ENCODE measurements at places on chromosomes 12 and 14.

GRCh38 chr14:97747316-97747715 is 950.1 kb downstream of the VRK1 start:
- DNase-seq = no peak

GRCh38 chr14:35286003-35286600 is 6.1 kb upstream of the PSMA6 start:
- no peak for DNase-seq

GRCh38 chr12:68303850-68304249 is 28.3 kb downstream of the MDM1 start:
- DNase-seq = no peak

DNA sequence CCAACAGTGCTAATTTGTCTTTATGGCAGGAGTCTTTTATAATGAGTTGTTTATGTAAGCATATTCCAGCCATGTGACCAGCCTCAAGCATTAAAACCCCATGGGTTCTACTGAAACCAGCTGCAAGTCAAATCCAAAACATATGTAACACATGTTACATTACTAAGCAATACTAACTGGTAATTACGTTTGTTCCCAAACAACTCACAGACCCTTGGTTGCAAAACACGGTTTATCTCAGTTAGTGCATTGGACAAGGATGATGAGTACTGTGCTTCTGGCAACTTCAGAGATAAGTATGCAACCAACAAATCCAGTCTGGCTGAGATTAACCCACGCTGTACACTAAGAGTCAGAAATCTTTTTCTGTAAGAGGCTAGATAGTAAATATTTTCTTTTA is 110.1 kb upstream of the FAR2 start:
- no peak for DNase-seq

DNA sequence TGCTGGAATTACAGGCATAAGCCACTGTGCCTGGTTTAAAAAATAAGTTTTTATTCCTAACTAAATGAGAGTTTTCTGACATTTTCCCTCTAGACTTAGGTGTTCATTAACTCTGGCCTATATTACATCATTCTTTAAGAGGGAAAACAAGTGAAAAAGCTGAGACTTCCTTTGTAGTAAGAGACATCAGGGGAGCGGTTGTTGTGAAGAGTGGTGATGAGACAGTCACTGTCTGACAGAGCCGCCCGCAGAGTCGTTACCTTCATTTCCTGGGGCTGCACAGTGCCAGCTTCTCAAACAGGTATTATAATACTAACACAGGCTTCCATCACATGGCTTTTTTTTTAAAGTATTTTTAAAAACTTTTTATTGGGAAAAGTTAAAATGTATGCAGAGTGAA is 19.7 kb upstream of the TDRD9 start:
- DNase-seq = no peak

DNA sequence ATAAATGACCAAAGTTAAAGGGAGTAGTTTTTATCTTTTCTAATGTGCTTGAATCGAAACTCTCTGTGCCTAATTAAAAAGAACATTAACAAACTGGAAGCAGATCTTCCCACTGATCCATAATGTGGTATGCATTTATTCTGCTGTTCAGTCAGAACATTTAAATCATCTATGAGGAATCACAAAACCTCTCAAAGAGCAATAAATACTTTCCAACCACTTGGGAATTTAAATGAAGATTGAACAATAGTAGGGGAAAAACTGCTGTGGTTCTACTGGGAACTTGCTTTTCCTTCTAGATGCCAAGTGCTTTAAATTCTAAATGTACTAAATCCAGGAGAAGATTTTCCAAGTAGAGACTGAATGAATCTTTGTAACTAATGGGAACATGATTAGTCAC is 12.3 kb upstream of the CHPT1 start:
- DNase-seq = no peak

DNA sequence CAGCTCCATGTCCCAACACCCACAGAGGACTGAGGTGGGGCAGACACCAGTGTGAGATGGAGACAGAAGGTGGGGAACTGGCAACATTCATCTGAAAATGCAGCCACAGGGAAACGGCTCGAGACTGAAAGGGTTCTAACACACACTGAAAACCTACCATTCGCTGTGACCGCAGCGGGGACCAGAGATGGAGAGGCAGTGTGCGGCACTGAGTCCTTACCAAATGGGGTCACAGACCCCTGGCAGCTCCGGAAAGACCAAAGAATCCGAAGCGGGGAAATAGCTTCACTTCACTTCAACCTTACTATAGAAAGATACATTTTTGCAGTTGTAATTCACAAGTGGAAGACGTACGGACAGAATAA is 9.6 kb downstream of the BAG5 start:
- DNase-seq = no peak

GRCh38 chr12:29228474-29229157 is 79.5 kb downstream of the FAR2 start:
- no peak for DNase-seq

- DNase-seq = no peak
Measured at GRCh38 chr14:37411079-37411735, 183.8 kb downstream of the FOXA1 start.

DNA sequence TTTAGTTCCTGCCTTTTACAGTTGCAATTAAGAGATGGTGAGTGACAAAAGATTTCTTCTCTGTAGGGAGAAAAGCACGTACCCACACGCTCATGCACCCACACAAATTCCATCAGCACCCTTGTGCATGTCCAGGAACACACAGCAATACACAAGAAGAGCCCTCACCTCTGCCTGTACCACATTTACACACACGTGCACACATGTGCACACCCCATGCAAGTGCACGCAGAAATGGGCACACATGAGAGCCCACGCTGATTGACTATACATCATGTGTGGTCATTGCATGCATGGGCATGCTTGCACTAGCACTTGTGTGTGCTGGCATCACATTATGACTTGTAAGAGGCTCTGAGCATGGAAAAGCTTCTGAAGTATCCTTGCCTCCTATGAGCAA is 70.5 kb downstream of the SERPINA3 start:
- no peak for DNase-seq

DNA sequence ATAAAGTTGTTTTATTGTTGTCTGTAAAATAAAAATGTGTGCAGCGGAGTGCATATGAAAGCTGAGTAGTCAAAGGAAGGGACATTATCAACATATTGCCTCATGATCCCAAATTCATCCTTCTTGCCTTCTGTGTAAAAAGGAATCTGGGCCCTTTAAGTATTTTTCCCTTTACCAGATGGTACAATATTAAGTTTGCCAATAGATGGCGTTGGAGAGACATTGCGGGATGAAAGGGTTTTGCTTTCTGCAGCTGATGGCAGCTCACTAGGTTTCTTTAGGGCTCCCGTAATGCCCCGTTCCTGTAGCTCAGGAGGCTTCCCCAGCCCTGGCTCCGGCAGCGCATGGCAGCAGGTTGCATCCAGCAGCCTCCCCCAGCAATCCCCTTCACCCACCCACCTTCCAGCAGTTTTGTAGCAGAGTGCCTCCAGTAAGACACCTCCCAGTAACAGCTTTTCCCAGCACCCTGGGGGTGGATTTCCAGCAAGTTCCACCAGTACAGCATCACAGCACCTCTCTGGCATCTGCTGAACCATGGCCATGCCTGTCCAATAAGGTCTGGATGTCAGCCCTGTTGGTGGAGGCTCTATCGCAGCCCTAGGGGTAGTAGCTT is 354.4 kb downstream of the MED13L start:
- DNase-seq = no peak

DNA sequence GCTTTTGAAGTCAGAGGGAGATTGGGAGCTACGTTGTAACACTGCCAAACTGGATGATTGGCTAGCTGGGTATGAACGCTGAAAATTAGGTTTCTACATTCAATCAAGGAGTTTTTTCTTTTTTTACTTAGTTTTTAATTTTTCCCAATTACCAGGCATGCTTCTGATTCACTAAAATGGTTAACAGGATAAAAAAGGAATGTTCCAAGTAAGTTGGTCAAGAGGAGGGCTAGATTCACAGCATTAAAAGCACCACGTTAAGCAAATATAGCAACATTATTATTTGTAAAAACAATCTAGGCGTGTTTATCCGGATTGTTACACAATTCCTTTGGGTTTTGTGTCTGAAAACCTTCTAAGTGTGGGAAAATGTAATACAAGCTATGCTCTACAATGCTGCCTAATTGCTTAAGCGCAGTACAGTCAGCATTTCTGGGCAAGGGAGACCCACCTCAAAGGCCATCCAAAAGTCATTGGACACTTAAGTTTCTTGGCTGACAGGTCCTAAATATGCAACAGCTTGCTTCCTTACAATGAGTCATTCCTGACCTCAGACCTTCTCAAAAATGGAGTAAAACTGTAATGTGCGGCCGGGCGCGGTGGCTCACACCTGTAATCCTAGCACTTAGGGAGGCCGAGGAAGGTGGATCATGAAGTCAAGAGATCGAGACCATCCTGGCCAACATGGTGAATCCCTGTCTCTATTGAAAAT is 1.2 kb downstream of the RPLP0 start:
- peak; percentile 59 for DNase-seq

- peak; percentile 34 for DNase-seq
Measured at GRCh38 chr12:52585946-52586345, 12.3 kb upstream of the KRT74 start.

- DNase-seq = no peak
Measured at GRCh38 chr12:101570047-101570446, 24.7 kb upstream of the MYBPC1 start.

GRCh38 chr12:57604454-57604991 is at the start of gene DTX3:
Gene DTX3, plus strand, starts transcription at chr12:57604824. Its CDS starts 1,694 bp downstream, at chr12:57606518.
- DNase-seq = peak; percentile 52

- DNase-seq = no peak
Measured at GRCh38 chr12:43329375-43329774, 222.6 kb downstream of the ADAMTS20 start.

- peak; percentile 51 for DNase-seq
Measured at GRCh38 chr12:50542448-50542847, 37.7 kb downstream of the DIP2B start.

DNA sequence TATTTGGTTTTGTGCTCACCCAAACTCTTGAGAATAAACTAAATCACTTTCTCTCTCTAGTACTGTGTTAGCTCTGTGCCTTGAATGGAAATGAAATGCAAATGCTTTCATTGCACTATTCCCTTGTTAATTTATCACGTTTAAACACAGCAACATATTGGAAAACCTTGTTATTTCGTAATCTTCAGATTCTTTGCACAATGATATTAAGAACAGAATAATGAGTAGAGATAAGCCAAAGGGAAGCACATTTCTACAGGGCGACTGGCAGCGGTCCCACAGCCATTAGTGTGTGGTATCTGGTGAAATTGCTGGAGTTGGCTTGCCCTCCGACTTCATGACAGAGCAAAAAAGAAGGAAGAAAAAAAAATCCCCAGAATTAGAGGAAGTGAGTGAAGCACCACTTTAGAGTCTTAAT is 166.1 kb upstream of the E2F7 start:
- DNase-seq = no peak

DNA sequence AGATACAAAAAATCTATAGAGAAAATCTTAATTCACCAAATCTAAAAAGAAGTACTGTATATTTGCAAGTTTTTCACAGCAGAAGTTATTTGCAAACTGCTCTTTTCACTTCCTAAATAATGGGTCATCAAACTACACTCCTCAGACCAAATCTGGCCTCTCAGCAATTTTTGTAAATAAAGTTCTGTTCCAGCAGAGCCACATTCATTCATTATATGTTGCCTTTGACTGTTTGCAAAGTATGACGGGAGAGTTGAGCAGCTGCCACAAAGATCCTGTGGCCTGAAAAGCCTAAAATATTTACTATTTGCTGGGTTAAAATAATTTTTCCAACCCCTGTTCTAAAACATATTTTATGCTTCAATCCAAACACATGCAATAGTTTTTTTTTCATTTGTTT is 1222.3 kb upstream of the SEL1L start:
- DNase-seq = no peak

DNA sequence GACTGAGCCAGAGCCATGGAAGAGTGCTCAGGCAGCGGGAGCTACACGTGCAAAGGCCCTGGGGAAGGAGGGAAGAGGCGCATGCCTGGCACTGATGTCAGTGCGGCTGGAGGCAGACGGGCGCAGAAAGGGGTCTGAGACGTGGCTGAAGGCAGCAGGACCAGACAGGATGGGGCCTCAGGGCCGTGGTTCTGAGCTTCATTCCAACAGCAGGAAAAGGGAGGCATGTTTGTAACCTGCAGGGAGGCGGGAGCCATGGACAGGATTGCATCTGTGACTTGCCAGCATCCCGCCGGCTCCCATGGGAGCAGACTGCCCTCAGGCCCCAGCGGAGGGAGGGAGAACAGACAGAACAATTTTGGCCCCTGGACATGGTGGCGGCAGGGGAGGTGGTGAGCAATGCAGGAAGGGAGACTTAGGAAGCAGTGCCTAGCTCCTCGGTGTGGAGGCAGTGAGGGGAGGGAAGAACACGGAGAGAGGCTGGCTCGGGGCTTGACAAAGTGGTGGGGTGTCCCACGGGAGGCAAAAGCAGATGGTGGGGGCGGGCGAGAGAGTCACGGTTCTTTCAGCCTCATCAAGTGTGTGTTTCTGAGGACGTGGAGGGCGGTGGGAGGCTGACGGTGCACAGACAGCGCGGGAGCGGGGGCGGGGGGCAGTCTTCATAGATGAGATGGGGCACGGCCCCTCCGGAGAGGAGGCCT is 33.3 kb upstream of the INF2 start:
- DNase-seq = no peak

DNA sequence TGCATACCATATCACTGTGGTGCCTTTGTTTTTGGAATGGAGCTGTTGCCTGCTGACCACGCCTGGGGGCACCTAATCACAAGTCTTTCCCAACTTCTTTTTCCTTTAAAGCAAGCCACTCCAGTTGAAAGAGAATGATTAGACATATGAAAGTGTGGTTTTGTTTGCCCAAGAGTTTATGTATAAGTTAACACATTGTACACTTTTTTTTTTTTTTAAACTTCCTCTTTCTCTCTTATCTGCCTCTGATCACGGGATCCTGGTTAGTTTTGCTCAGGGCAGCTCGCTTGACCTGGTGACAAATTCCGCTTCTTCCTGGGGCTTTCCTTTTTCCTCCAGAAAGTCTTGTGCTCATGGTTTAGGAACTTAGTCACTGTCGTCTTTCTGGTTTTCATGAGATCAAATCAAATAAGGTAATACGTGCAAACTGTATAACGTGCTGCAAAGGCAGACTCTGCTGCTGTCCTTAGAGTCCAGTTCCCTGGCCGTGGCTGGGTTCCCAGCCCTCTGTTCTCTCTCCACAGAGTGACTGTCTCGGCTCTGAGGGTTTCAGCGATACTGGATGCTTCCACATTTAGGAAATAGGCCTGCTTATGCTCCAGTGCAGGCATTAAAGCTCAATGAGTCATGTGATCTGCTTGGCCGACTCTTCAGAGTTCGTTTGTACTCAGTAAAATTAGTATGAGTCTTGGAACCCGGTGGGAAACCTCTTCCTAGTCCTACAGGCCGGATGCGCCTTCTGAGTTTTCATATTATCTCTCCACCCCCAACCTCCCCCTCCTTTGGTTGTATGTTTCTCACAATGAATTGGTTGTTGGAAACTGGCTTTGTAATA is 15.2 kb downstream of the RASSF3 start:
- DNase-seq = peak; percentile 53

GRCh38 chr14:32666308-32666707 is 272.4 kb upstream of the NPAS3 start:
- DNase-seq = no peak

Data from stimulated activated CD4-positive, alpha-beta T cell treated with anti-CD3 and anti-CD28 coated beads, Interleukin-15, amount 100 ng/mL, for 24 hours (primary cell).